Spinal cord (tissue), 10 donors: ENCODE measurements at places on chromosomes 13 and 19.
A peak's percentile ranks its signal among the peaks of the same experiment; 100 is the strongest.

DNA sequence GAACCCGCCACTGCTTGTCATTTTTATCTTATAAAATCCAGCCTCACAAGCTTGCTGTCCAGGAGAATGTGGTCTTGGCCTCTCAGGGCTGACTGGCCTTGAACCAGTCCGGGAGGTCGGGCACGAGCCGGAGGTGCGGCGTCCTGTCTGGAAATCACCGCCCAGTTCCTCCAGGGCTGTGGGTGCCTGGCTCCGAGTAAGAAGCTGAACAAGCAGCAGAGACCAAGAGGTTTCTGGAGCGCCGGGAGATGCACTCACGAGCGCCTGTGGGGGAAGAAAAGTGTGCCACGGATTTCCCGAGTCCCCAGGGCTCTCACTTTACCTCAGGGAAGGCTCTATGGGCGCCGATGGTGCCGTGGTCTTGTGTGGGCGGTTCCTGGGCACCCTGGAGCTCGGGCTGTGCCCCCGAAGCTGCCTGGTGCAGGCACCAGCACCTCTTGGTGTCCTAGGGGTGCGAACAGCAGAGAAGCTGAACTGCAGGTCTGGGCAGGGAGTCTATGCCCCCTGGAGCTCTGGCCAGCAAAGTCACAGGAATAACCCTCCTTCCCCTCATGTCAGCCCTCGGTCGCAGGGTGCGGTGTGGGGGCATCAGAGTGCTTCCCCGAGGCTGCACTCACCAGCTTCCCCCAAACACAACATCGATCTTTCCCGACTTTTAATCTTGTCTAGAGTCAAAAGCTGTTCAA lies 50.0 kb downstream of the GAS6 start:
- no peak for DNase-seq

GRCh38 chr13:113295776-113296175 lies 1.3 kb upstream of the LAMP1 start:
- DNase-seq, result no peak

GRCh38 chr19:49801966-49802661 lies 11.0 kb downstream of the FUZ start:
- DNase-seq, result peak; percentile 86

DNA sequence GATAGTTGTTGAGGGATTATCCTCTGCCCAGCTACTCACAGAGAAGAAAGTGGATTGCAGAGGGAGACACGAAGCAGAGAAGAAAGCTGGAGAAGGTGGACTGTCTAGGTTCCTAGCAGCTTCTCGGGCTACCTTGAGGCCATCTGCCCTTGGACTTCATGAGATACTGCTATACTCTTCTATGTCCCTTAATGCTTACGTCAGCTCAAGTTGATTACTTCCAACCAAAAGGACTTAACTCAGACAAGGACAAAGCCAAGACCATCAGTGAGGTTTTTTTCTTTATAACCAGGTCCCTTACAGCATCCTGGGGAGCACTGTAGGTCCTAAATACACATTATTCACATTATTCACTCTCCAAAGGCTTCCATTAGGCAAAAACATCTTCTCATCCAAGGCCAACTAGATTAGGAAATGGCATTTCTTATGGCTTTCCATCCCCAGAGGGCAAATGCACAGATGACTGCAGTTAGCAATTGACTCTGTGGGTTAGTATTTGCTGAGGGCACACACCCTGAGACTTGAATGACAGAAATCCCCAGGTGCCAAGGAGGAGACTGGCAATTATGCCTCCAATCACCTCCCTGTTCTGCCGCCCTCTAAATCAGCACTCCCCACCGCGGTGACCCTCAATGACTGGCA lies 4.1 kb upstream of the UBE2L5 start:
- no peak for DNase-seq

- no peak for DNase-seq
Observed at GRCh38 chr13:99813336-99814095, 158.1 kb downstream of the ZIC5 start.

DNA sequence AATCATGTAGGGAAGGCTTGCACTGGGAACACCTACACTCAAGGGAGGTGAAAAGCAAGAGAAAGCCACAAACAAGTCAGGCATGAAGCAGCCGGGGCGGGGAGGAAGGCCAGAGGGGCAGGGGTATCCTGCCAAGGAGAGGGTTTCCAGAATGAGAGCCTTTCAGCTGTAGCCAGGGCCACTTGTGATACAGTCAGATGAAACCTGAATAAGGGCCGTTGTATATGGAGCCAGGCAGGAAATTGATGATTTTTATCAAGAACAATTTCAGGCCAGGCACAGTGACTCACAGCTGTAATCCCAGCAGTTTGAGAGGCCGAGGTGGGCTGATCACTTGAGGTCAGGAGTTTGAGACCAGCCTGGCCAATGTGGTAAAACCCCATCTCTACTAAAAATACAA lies 4.4 kb downstream of the TRPM4 start:
- no peak for DNase-seq

DNA sequence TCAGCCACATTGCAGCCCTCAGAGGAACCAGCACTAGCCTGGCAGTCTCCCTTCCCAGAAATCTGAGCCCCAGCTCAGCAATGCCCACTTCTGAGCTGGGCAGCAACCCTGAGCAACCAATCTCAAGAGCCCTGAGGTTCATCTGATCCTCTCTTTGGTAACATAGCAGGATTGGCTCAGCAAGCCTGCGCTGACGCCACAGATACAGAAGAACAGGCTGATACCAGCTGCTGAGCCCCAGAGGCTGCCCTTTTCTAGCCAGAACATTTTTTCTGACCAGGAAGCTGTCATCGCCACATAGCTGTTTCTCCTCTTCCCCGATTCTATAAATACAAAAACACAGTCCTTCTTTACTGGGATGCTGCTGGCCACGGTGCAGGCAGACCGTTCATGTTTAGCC lies 59.8 kb downstream of the TRPM4 start:
- DNase-seq, result no peak

DNA sequence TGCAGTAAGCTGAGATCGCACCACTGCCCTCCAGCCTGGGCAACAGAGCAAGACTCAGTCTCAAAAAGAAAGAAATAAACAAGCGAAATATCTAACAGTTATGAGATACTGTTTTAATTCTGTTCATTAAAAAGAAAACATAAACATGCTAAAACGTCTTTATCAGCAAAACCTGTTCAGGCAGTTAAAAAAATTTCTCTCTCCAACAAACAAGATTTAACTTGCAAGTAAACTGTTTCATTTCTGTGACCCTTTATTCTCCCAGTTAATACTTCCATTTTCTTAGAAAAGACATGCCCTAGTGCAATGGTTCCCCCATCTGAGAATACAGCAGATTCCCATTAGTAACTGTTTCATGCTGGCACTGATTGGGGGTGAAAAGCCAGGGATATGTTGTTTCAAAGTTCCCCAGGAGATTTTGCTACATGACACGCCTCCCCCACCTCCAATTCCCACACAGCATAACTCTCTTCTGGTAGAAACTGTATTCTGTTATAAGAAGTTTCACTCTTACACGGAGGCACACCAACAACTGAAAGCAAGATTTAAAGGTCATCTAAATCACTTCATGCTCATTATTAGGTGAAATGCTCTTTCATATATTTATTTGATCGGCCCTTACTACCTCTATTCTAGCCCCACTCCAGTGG lies 24.4 kb downstream of the ELF1 start:
- no peak for DNase-seq

- DNase-seq, result no peak
Observed at GRCh38 chr19:48506138-48506733, 5.4 kb downstream of the LMTK3 start.

DNA sequence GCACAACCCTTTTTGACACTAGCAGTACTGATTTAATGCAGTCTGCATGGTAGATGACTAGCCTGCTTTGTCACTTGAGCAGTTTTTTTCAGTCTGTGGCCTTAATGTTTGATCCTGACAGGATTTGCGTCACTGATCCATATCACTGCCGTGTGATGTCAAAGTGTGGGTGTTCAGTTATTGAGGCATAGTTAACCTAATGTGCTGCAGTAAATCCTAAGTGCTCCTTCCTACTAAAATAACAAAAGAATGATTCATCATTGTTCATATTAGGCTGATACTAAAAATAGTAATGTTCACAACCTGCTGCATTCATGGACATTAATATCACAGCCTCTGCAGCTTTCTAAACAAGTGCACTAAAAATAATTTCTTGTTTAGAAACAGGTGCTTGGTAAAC lies 121.9 kb upstream of the MLNR start:
- DNase-seq, result no peak

GRCh38 chr13:74707291-74707690 lies 573.1 kb upstream of the KLF12 start:
- no peak for DNase-seq

GRCh38 chr19:40393894-40394815 lies 4.2 kb upstream of the HIPK4 start:
- no peak for DNase-seq

GRCh38 chr13:97496511-97496910 lies 62.5 kb downstream of the RAP2A start:
- no peak for DNase-seq

DNA sequence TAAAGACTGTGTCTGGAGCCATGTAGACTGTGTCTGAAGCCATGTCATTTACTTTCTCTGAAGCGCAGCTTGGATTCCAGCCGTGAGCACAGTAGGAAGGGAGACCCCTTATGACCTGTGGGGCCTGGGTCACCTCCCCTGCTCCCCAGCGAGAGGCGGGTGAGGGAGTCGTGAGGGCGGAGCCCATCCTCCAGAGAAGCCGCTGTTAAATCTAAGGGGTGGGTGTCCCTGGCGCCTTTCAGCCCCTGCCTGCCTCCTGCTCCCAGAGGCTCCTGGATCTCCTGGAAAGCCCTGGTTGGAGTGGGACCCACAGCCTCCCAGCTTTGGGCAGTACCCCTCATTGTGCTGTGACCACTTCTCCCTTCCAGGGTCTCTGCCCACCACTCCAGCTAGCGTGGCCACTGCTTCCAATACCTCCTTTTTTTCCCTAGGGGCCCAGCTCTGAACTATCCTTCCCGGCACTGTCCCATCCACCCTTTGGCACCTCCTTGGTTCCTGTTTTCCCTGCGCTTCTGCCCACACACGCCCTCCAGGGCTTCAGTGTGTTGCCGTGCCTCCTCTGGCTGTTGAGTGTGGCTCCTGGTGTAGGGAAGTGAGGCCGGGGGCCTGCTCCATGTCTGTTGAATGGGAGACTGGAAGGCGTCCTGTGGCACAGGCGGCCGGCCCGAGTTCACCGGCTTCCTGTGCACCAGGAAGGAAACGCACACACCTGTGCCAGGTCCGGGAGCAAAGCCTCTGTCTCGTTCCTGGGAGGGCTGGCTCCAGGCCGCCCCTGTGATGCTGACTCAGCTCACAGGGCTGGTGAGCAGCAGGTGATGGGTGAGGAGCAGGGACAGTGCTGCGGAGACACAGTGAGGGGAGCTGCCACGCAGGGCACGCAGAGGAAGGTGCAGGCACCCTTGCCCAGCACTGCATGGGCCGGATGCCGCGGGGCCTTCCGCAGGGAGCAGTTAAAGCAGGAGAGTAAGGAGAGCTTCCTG lies 29.4 kb downstream of the ATP4B start:
- DNase-seq, result no peak

GRCh38 chr19:46023311-46023779 lies 492 bp upstream of the PGLYRP1 start:
- no peak for DNase-seq

GRCh38 chr19:50835103-50835784 lies 1.9 kb upstream of the KLK15 start:
- DNase-seq, result no peak

DNA sequence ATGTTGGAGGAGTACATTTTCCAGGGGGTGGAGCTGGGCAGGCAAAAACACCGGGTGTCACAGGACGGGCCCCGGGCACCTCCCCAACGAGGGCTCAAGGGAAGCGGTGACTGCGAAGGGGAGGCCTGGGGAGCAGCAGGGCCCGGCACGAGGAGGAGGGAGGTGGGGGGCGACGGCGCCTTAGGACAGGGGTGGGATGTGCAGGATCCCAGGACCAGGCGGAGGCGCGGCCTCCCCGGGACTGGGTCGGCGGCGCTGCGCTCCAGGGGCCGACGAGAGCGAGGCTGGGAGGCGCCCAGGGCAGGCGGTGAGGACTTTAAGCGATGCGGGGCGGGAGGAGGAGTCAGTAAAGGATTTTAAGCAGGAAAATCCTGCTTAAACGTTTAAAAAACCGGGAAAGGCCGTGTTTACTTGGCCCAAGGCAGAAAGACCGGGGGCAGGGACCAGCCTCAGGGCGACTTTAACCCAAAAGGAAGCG lies 427 bp downstream of the ZNF160 start:
- no peak for DNase-seq

DNA sequence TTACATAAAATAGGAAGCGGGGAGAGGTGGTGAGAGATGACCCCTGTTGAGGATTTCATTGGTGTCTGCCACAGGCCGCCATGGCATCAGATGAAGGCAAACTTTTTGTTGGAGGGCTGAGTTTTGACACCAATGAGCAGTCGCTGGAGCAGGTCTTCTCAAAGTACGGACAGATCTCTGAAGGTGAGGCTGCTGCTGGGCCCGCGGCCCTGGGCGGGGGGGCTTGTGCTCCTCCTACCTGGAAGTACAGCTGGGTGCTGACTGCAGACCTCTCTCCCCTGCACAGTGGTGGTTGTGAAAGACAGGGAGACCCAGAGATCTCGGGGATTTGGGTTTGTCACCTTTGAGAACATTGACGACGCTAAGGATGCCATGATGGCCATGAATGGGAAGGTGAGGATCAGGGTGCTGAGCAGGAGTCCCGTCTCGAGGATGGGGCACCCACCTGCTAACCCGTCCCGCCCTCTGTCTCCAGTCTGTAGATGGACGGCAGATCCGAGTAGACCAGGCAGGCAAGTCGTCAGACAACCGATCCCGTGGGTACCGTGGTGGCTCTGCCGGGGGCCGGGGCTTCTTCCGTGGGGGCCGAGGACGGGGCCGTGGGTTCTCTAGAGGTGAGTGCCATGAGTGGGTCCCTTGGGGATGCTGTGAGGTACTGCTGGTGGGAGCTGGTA lies 1.9 kb downstream of the CIRBP start:
- no peak for DNase-seq

DNA sequence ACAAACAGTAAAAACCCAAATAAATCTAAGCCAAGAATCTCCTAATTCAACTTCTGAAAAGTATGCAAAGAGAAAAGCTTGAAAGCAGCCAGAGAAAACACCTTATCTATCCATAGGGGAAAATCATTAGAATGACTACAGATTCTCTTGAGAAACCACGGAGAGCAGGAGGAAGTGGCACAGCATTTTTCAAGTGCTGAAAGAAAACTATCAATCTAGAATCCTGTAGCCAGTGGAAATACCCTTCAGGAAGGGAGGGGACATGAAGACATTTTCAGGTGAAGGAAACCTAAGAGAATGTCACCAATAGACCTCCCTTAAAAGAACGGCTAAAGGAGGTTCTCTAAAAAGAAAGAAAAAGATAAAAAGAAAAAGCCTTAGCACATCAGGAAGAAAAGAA lies 66.2 kb upstream of the XPO4 start:
- DNase-seq, result no peak

DNA sequence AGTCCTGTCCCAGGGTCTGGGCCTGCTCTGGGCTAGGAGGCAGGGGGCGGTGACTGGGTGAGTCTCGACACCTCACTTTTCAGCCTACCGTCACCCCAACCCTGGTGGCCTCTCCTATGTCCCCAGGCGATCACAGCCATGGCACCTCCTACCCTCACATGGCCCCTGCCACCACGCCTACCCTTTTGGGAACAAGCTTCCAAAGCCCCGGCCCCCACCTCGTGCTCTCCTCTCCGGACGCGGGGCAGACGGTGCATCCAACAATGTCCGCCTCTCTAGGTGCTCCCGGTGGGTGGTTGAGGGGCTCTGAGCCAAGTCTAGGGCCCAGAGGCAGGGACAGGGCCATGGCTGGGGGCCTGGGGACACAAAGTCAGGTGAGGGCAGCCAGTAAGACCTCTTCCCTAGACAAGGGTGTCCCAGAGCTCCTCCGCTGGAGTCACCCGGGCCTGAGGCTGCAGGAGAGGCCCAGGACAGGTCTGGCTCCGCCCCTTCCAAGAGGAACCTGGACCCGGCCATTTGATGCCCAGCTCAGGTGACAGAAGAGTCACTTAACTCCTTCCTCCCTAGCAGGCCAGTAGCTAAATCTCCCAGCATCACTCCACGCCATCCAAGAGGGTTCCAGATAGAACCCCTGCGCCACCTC lies at the start of gene SYNE4:
Gene SYNE4, minus strand, starts transcription at position 478 of the 643 bp plus-strand sequence. Its CDS starts 132 bp downstream, at position 346.
- DNase-seq, result peak; percentile 27
